Fibroblast of lung (primary cell): ENCODE measurements at places on chromosomes 1 and 21. TPM values are rescaled to one million over a fixed set of nuclear protein-coding genes. Genes with fewer than 3 reads are reported as not detected.

- peak; percentile 65 for DNase-seq
These were observed 436.4 kb downstream of the PLA2G4A start for GRCh38 chr1:187264995-187265602.

DNA sequence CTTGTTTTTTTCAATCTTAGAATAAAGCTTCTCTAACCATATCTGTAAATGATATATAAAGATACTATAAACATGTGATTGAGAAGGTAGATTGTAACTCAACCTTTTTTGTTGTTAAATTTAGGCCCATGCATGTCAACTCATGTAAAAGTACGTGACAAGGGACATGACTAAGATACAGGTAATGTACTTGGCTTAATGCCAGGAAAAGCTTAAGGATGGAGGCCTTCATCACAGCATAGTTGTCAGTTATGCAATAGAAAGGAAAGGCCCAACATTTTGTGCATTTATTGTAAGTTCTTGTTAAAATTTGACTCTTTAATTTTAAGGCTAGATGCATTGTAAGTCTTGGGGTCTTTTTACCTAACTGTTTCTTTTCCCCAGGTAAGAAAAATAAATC lies 305.1 kb downstream of the LTN1 start:
- DNase-seq: no peak

GRCh38 chr1:211588711-211589110 lies 9.8 kb upstream of the SLC30A1 start:
- DNase-seq: no peak

The GNAT2 gene
- 0.22 and 0.35 TPM in 2 replicates for polyA plus RNA-seq

GRCh38 chr1:92774407-92774806 lies 10.5 kb downstream of the EVI5 start:
- DNase-seq: no peak

GRCh38 chr1:117060441-117061317 lies 553 bp downstream of the TTF2 start:
- peak; percentile 42 for DNase-seq

- DNase-seq: peak; percentile 18
These were observed 45.4 kb upstream of the TENT5B start for GRCh38 chr1:27057801-27058625.

GRCh38 chr1:54237586-54237985 lies 37.6 kb downstream of the MRPL37 start:
- DNase-seq: peak; percentile 44

The SLAMF9 gene
- polyA plus RNA-seq: not detected in 2 replicates

- no peak for DNase-seq
These were observed 69.0 kb downstream of the PTGER3 start for GRCh38 chr1:70978623-70979022.

GRCh38 chr1:9289711-9290485 lies 2.8 kb upstream of the SPSB1 start:
- peak; percentile 86 for DNase-seq

DNA sequence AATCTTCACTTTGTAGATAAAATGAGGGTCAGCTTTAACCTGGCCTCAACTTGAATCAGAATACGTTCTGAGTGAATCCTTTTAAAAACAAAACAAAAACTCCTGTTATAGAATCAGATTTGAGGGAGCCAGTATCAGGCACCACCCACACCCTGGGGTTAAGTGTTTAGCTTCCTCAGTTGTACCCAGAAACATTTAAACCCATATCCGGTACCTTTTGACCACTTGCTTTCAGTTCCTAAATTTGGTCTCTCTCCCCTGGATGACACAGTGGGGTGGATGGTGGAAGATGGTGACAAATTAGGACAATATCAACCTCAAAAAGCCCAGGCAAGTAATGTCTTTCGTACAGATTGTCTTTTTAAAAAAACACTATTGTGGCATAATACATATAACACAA lies 10.4 kb downstream of the KLHDC7A start:
- no peak for DNase-seq

DNA sequence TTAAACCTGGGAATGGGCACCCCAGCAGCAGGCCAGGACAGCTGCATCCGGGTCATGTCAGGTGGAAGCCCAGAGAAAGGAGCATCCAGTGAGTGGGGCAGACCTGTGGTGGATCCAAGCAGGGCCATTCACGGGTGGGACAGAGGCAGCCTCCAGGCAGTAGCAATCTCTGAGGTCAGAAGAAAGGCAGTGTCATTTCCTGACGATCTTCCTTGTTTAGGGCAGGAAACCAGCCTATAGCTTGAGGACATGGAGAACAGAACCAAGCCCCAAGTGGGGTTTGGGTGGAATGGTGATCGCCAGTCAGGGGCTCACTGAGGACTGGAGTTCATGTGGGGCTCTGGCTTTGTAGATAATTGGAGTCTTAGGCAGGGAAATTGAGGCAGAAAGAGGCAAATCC lies 209.4 kb downstream of the HIVEP3 start:
- DNase-seq: no peak

GRCh38 chr1:202210385-202210784 lies 16.8 kb downstream of the LGR6 start:
- no peak for DNase-seq

The EPHB2 gene
- polyA plus RNA-seq: 4.1 and 21.8 TPM in 2 replicates

DNA sequence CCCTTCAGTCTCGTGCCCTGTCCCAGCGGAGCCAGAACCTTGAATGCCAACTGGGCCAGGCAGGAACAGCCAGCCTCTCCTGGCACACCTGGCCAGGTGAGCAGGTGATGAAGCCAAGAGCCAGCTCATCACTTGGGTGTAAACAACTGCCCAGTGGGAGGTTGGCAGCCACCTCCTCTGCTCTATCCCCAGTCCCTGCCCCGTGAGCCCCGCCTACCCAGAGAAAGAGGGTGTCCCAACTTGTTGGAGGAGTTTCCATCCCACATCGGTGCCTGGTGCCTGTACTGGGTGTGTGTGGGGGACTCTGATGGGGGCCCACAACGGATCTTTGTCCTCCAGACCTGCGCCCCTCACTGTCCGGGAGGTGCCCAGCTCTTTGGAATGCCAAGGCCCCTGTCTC lies 17.8 kb upstream of the FAM131C start:
- DNase-seq: no peak

DNA sequence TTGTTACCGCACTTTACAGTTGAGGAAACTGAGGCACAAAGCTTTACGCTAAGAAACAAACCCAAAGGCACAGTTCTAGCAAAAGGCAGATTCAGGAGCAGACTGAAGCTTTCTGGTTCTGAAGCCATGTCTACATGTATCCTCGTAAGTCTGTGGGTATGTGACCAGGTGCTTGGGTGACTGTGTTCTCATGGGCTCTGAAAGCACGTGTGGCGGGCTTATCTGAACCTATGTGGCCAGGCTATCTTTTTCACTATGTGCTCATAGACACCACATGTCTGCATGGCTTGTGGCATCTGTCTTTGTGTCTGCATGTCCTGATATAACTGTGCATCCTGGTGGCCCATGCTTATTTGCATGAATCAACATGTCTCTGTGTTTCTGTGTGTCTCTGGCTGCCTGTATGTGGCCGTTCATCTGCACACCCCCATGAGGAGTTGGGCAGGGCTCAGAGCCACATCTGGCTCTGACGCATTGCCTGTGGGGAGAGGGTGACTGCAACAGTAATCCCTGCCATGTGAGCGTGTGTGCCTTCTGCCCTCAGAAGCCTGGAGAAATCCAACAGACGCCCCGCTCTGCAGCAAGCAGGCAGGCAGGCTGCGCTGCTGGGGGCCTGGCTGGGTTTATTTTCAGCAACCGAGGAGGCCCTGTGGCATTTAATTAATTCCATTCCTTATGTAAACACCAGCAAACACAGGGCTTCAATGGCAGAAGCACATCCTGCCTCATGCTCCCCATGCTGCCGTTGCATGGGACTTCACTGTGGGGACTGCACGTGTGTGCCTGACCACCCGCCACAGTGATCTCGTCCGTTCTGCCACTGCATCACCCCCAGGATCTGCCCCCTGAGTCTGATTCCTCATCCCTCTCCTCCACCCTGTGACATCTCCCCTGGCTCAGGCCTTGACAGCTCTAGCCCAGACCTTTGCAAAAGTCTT lies 115.4 kb downstream of the TRABD2B start:
- DNase-seq: peak; percentile 46

DNA sequence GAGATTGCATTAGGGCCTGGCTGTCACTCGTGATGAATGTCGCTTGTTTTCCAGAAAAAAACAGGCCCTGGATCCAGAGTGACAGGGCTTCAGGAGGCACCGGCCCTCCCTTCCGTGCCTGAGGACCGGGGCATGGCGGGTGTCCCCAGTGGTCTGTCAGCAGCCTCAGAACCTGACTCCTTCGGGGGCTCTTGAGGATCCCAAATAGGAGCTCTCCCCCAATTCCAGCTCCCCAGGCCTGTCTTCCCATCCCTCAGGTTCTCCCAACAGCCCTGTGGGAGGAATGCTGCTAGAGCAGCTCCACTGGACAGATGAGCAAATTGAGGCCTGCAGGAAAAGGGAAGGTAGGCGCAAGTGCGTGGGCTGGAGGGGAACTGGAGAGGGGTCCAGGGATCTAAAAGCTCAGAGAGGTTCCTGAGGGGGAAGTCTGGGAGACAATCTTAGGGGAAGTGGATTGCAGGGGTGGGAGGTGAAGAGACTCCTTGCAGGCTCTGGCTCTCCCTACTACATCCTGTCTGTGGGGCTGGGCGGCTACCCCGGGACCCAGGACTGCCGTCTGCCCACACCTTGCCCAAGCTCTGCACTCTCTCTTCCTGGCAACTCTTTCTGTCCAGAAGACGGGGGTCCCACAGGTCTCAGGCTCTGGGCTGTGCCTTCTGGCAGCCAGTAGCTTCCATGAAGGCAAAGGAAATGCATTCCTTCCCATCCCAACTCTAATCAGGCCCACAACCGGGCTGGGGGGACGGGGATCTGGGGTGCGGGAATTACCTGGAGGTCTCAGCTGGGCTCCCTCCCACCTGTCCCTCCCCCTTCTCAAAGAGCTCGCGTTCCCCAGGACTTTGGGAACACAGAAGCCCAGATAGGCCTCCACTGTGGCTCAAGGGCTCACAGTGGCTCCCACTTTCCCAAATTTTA lies 105.7 kb upstream of the CASZ1 start:
- DNase-seq: no peak

- no peak for DNase-seq
These were observed 17.2 kb upstream of the BEND5 start for GRCh38 chr1:48793863-48794262.

DNA sequence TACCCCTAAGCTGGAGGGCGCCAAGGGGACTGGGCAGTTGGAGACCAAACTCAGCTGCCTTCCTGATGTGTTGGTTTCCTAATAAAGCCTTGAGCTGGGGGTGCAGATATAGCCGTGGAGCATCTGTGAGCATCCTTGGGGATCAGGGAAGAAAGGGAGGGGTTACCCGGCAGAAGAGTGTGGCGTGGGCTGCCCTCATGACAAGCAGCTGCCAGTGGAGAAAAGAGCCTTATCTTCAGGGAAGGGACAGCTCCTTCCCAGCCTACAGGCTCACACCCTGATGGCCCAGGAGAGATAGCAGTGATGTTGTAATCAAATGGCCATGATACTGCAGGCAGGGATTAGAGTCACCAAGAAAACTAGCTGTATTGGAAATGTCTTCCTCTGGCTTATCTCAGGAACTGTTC lies 10.8 kb upstream of the NFASC start:
- DNase-seq: no peak

The F13B gene
- polyA plus RNA-seq: not detected in 2 replicates

The SPATA45 gene
- polyA plus RNA-seq: 0.44 TPM in 1 of 2 replicates, not detected in the other

DNA sequence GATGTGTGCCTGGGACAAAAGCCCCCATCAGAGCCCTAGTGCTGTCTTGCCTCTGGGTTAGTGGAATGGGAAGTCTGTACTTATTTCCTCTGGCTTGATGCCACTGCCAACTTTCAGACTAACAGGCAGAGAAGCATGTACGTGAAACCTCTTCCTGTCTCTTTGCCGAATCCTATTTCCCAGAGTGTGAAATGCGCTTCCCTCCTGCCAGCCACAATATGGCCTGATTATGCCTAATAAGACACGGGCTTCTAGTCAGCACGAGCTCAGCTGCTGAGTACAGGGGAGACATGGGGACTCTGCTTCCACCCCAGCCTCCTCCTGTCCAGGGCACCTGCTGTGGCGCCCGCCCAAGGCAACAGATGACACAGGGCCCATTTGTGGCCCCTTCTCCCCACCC lies 111.4 kb downstream of the KCND3 start:
- no peak for DNase-seq

The FCRL4 gene
- not detected in 2 replicates for polyA plus RNA-seq

GRCh38 chr1:55127827-55128343 lies 87.3 kb downstream of the USP24 start:
- DNase-seq: peak; percentile 49

- DNase-seq: peak; percentile 36
These were observed 13.6 kb downstream of the FHAD1 start for GRCh38 chr1:15260418-15261154.

DNA sequence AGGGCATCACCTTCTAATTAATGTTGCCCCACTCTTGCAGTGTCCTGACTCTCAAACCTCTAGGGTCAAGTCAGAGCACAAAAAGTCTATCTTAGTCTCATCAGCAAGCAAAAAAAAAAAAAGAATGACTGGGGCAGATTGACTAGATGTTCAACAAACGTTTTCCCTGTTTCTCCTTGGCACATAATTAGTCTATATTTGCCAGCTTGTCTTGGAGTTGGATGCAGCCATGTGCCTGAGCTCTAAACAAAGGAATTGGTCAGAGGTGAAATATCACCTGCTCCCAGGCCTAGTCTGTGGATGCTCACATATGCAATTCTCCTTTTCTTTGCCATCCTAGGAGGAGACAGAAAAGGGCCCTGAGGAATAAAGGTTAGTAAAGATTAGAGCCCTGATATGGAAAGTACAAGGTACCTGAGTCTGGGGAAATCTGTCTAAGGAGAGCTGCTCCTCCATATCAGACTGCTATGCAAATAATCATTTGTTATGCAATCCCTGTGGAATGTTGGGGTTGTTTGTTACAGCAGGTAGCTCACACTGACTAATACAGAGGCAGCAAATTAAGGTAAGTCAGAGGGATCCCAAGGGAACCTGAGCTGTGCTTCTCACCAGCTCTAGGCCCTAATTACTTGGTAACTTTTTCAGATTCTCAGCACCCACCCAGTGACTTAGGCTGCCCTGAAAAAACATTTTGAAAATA lies 130.8 kb downstream of the BRINP2 start:
- no peak for DNase-seq

The AKIRIN1 gene
- 53.4 and 66.7 TPM in 2 replicates for polyA plus RNA-seq

GRCh38 chr21:16912075-16912474 lies 600.8 kb upstream of the CXADR start:
- peak; percentile 4 for DNase-seq

The KLF17 gene
- 0.05 and 0.20 TPM in 2 replicates for polyA plus RNA-seq

The LCE2C gene
- polyA plus RNA-seq: 0.12 and 1.5 TPM in 2 replicates

DNA sequence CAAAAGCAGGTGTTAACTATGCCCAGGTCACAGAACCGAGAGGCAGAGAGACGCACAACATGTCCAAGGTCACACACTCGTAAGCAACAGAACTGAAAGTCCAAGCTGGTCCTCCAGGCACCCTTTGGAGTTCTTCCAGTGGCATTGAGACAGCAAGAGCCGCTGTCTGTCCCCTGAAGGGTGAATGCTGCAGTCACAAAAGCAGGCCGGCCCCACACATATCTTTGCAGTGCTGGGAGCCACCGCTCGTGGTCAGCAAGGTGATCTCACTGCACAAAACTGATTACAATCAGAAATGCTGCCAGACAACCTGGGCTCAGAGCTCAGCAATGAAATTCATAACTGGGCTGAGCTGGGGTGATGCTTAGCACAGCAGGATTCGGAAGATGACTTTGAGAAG lies 47.4 kb upstream of the RAB4A start:
- no peak for DNase-seq
